ENCODE measurements at places on chromosomes 13 and 19.

DNA sequence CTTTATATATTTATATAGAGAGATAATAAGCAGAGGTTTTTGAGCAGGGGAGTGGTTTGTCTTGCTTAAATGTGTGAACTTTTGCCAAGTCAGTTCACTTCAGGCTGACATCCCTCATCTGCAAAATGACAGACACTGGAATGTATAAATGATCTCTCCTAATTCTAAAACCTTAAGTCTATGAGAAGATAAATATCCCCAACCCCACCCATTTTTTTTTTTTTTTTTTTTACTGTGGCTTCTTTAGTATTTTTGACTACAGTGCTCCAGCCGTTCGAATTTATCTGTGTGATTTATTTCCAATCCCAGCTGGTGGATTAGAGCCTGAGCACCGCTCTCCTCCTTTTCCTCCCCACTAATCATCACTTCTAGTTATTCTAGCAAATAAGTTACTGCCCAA lies 234.8 kb downstream of the DACH1 start:
- DNase-seq, result no peak

GRCh38 chr19:55229145-55229788 lies 704 bp upstream of the TMEM86B start:
- DNase-seq, result no peak

- no peak for DNase-seq
Observed at GRCh38 chr13:92727118-92727517, 499.5 kb upstream of the GPC6 start.

GRCh38 chr13:53920916-53921315 lies 892.3 kb downstream of the OLFM4 start:
- no peak for DNase-seq

GRCh38 chr13:100458673-100459072 lies 129.9 kb downstream of the GGACT start:
- DNase-seq, result no peak

- DNase-seq, result no peak
Observed at GRCh38 chr13:105740739-105741138, 794.7 kb downstream of the EFNB2 start.

DNA sequence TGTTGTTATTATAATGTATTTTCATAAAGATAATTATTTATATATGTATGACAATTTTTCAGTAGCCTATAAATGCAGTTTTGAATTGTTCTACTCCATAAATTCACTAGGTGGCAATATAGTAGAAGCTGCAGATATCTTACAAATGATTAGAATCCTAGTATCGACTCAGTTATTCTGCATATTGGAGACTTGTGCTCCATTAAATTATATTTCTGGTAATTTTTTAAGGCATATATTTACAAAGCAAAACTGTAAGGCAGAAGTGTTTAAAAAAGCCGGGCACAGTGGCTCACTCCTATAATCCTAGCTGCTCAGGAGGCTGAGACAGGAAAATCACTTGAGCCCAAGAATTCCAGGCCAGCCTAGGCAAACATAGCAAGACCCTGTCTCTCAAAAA lies 58.7 kb downstream of the DPY19L3 start:
- no peak for DNase-seq

- DNase-seq, result no peak
Observed at GRCh38 chr19:30701178-30701577, 329.0 kb downstream of the ZNF536 start.

DNA sequence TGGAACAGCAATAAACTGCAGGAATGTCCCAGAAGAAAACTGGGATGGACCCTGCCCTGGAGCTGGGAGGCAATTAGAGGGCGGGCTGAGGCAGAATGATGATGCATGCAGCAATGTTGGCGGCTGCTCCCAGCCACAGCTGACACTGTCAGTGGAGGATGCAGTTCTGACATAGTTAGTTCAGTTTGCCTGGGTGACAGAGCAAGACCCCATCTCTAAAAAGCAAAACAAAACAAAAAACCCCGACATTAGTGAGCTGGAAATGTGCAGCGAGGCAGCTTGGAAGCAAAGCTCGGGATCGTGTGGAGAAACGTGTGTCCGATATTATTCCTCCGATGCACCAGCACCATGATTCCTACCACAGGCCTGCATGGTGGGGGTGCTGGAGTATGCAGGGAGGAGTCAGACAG lies 110.1 kb upstream of the UQCRFS1 start:
- no peak for DNase-seq

GRCh38 chr19:1747285-1748114 lies 5.8 kb upstream of the ONECUT3 start:
- no peak for DNase-seq

- peak; percentile 41 for DNase-seq
Observed at GRCh38 chr13:27917121-27917947, 2.5 kb upstream of the PDX1 start.

DNA sequence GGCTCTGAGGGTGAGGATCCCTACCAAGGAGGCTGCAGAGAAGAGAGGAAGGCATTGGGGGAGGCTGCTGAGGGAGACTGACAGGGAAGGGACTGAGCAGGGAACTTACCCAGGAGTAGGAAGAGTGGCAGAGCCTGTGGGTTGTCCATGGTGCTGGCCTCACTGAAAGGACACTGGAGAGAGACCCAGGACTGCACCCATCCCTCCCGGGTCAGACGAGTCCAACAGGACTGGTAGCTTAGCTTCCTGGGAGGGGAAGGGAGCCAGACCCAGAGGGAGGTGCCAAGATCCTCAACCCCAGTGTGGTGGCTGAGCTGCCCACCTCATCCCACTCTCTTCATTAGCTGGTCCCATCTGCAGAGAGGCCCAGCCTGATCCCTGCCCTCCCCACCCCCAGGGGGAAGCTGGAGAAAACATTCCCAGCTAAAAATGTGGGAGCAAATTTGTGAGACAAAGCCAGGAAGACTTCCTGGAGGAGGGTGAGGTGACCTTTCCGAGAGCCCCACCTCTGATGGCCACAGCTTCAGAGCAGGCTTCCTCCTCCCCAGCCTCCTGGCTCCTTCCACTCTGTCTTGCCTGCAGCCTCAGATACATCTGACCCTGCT lies at the start of gene VSIG10L:
Gene VSIG10L (minus strand): TSS at position 164 of the 605 bp plus-strand sequence. CDS start 15 bp downstream, at position 149.
- no peak for DNase-seq

DNA sequence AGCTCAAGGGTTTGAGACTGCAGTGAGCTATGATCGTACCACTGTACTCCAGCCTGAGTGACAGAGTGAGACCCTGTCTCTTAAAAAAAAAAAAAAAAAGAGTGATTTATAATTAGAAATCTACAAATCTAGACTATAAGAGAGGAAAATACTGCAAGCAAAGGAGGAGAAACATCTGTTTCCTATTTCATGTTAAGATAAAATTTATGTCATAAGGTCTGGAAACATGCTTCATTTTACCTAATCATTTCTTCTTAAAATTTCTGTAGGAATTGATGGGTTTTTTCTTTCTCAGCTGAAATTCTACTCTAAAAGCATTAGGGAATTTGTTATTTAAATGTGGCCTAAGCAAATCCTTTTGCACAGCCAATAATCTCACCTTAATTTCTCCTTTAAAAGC lies 53.2 kb downstream of the C13orf42 start:
- DNase-seq, result no peak

- DNase-seq, result no peak
Observed at GRCh38 chr19:47018923-47019322, 714 bp upstream of the NPAS1 start.

GRCh38 chr13:20412691-20413355 lies 112.8 kb downstream of the CRYL1 start:
- no peak for DNase-seq

- peak; percentile 23 for DNase-seq
Observed at GRCh38 chr19:4007836-4008539, 452 bp downstream of the PIAS4 start.

Data from neuronal stem cell (in vitro differentiated cells).